ENCODE measurements at places on chromosomes 3 and 15.
A peak's percentile ranks its signal among the peaks of the same experiment; 100 is the strongest.

DNA sequence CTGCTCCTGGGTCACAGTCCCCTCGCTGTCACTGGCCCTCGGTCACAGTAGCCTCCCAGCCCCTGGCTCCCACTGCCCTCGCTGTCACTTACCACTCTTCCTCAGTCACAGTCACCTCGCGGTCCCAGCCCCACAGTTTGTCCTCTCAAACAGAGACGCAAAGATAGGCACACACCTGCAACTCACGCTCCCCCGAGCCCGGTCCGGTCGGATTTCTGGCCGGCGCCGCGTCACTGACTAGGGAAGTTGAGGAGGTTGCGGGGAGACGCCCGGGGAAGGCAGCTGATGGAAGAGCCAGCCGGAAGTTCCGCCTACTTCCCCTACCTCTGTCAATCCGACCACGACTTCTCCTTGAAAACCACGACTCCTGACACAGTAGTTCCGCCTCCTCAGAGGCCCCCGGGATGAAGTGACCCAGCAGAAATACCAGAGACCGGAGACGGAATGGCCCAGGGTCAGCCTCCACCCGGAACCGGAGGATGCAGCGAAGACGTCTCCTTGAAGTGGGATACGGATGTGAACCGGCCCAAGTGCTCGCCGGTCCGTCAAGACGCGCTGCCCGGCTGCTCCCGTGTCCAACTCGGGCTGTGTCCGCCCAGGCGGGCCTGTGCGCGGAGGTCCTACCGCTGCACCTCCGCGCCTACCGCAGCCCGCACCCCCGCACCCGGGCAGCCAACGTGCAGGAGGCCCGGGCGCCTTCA lies at the start of gene PCYT1A:
Gene PCYT1A, minus strand, starts transcription at position 287 of the 701 bp plus-strand sequence. CDS start 17,195 bp downstream, outside the sequence.
- peak; percentile 80 for DNase-seq

DNA sequence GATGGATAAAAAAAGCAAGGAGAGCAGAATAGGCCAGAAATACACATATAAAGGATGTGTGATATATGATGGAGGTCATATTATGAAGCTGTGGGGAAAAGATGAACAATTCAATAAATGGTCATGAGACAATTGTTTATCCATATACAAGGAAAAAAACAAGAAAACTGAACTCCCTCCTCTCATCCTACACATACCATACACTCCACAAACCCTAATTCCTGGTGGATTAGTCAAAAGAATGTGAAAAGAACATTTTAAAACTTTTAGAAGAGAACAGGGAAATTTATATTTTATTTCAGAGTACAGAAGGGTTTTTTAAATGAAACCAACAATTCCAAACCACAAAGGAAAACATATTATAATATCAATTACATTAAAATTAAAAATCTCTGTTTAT lies 34.5 kb upstream of the NR2E3 start:
- no peak for DNase-seq

DNA sequence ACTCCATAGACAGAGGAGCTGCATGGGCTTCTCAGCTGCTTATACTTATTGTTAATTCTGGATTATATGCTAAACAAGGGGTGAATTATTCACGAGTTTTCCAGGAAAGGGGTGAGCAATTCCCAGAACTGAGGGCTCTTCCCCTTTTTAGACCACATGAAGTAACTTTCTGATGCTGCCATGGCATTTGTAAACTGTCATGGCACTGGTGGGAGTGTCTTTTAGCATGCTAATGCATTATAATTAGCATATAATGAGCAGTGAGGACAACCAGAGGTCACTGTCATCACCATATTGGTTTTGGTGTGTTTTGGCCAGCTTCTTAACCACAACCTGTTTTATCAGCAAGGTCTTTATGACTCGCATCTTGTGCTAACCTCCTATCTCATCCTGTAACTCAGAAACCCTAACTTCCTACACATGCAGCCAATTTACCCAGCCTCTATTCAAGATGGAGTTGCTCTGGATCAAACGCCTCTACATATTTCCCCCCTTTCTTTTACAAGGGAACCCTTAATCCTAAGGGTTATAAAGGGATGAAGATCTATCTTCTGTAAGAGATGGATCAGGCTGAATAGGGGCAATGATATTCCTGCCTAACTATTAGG lies 12.1 kb upstream of the DMXL2 start:
- no peak for DNase-seq

DNA sequence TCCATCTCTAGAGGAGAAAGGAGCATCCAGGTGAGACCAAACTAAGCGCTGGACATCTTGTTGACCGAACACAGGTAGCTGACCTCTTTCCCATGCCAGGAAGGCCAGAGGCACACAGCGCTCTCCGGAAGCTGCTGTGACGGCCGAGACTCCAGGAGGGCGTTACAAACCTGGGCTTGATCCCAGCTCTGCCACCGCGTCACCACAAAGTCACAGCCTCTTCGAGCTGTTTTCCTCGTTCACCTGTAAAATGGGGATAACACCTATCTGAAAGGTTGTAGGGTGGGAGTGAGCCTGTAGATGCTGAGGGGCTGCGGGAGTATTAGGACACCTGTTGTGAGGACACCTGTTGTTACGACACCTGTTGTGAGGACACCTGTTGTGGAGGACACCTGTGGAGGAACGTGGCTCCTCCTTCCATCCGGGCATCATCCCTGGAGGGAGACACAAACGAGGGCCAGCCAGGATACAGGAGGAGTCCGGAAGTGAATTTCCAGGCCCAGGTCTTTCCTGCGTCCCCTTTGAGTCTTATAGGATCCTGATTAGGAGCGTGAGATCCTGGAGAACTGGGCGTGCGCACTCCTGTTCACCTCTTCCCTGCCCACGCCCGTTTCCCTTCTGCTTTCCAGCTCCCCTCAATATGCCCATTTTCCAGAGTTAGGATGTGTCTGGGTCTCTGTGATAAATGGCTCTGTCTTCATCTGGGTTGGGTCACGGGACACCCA lies 2.3 kb upstream of the MUC4 start:
- DNase-seq: no peak

DNA sequence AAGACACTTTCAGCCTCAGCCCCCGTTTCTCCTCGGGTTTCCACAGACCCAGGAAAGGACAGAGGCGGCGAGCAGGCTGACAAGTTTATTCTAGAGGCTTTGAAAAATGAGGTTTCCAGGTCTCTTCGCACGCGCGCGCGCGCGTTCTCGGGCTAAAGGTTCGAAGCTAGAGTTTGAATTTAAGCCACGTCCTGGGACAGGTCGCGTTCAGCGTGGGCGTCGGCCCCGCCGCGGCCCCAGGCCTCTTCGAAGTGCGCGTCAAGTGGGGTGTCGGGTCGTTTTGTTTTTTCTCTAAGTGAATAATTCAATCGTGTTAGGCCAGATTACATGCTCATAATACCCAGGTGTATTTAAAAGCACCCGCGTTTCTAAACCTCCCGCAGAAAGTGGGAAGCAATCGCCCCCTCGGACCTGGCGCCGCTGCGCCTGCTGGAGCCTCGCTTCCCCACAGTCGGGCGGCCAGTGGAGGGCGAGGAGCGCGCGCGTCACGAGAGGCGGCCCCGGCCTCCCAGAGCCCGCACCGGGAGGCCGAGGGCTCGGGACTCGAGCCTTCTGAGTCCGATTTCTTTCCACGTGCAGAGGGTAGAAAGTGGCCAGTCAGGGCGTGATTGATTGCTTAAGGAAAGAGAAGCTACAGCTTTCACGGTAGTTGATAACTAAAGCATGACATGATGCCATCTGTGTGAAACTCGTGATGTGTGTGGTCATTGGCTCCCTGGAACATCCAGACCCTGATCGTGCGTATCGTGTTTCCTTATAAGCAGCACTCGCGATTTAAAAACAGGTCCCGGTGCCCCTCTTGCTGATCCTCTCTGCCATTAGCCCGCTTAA lies 15.8 kb upstream of the SOX2 start:
- DNase-seq: no peak

- no peak for DNase-seq
Measured at GRCh38 chr15:45429941-45430792, 51.8 kb upstream of the GATM start.

DNA sequence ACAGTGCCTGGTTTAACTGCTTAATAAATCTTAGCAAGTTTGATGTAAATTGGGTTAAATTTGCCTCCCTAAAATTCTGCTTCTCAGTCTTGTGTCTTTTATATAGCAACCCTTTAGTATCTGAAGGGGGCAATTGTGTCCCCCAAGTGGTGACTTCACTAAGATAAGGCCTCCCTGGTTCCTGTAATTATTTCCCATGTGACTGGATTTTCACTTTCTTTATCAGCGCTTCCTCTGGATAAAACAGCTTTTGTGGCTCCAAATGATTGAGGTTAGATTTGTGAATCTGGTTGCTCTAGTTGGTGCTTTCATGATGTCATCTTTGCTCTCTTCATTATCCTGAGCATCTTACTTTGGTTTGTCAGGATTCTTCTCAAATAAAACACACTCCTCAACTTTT lies 334.3 kb upstream of the CTDSPL start:
- DNase-seq: no peak

All from fibroblast of skin of left biceps (primary cell).